ENCODE measurements at places on chromosomes 16 and 17.

DNA sequence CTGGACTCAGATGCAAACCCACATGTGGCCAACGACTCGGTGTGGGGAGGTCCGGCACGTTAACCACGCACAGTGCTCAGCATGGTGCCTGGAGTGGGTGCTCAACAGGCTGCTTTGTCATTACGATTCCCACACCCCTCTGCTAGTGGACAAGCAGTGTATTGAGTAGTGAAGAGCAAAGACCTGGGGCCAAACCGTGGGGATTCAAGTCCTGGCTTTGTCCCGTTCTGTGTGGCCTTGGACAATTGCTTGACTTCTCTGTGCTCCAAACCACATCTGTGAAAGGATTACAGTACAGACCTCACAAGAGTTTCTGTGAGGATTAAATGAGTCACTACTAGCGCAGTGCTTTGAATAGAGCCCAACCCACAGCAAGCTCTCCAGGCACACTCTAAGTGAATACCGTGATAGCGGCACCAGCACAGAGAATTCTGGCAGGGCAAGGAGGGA is 33.8 kb downstream of the TRPV2 start:
- DNase-seq = no peak

GRCh38 chr17:29931231-29931932 is 1.4 kb upstream of the SSH2 start:
- DNase-seq = peak; percentile 35

DNA sequence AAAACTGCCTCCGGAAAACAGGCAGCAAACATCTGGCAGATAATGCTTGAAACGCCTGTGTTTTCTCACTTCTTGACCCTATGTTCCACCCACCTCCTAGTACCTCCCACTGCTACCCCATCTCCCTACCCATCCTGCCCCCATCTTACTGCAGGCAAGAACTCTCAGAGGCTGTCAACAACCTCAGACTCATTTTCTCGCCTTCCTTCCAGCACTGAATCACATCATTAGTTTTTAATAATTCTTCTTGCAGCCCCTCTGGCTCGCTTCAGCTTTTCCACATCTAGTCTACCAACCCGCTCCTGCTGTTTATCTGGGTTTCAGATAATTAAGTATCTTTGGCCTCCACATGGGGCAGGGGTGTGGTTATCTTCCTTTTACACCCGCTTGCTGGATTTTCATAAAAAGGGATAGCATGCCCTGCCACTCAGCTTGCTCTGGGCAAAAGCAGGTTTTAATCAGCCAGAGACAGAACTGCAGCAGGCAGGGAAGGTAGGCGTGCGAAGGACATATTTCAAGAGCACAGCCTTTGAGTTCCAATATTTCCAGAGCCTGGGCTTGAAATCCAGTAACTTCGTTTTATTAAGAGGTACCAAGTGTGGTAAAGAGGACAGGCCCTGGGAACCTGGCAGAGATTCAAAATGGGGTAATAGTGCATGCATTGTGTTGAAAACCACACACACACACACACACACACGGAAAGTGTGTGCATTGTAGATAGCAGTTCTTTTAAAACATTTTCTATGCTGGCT is 87.5 kb downstream of the BMERB1 start:
- DNase-seq = no peak

GRCh38 chr17:10210151-10210574 is 11.8 kb upstream of the GAS7 start:
- DNase-seq = no peak

DNA sequence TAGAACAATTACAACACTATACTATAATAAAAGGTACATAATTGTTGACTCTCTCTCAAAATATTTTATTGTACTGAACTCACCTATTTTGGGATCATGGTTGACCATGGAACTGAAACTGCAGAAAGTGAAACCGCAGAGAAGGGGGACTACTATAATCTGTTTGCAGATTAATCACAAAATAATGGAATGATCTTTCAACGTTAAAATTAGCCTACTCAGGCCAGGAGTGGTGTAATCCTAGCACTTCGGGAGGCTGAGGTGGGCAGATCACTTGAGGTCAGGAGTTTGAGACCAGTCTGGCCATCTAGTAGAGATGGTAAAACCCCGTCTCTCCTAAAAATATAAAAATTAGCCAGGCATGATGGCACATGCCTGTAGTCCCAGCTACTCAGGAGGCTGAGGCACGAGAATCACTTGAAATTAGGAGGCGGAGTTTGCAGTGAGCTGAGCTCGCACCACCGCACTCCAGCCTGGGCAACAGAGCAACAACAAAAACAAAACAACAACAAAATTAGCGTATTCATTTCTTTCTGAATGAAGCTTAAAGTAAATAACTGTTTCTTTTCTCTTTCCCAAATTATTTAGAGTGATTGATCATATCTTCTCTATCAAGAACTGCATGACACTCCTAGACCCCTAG is 45.6 kb downstream of the IKZF3 start:
- no peak for DNase-seq

- peak; percentile 39 for DNase-seq
Measured at GRCh38 chr17:35540589-35541404, 3.3 kb upstream of the SLFN12L start.

- DNase-seq = no peak
Measured at GRCh38 chr16:6863135-6863534, 469.5 kb upstream of the RBFOX1 start.

DNA sequence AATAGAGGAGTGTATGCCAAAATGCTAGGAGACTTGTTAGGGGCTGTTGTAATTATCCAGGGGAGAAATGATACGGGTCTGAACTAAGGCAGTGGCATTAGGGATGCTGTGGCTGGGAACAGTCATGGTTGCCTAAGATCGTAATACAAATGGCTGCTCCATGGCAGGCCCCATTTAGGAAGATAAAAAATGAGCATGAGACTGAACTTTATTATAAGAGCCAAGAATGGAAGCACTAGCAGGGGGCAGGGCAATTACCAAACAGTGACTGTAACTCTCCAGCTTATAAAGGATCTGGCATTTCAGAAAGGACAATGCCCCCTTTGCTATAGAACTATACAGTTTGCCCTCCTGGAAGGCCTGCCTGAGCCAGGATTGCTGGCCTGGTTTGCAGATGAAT is 503.3 kb upstream of the CDH5 start:
- DNase-seq = no peak
